A549 treated with CpdA at 1 μM for 4 hours (cell line): ENCODE measurements at places on chromosomes 5 and 9. TPM values are rescaled to one million over a fixed set of nuclear protein-coding genes. Genes with fewer than 3 reads are reported as not detected.

Gene BRINP1
- 0.13 to 0.22 TPM (median 0.14 TPM) in 5 replicates for total RNA-seq

Gene HDAC3
- 46.7 to 56.5 TPM (median 52.2 TPM) in 5 replicates for total RNA-seq

Gene PCDHGB3
- total RNA-seq, result 0.15 to 0.35 TPM (median 0.20 TPM) in 5 replicates

Gene TICAM2
- total RNA-seq, result 0.46 to 1.1 TPM (median 1.0 TPM) in 5 replicates

Gene HAPLN1
- total RNA-seq, result not detected in 5 replicates

Gene DOCK8
- 0.27 to 0.52 TPM (median 0.36 TPM) in 5 replicates for total RNA-seq

Gene PCSK5
- total RNA-seq, result 0.68 to 1.0 TPM (median 0.87 TPM) in 5 replicates

Gene SPATA31D4
- total RNA-seq, result not detected in 5 replicates

Gene NMRK1
- total RNA-seq, result 4.2 to 7.1 TPM (median 5.3 TPM) in 5 replicates

Gene LARP1
- 116 to 149 TPM (median 138 TPM) in 5 replicates for total RNA-seq

Gene SH2D3C
- 0.03 to 0.16 TPM (median 0.13 TPM) in 4 of 5 replicates, not detected in the other for total RNA-seq

Gene SEMA4D
- 4.3 to 6.3 TPM (median 5.2 TPM) in 5 replicates for total RNA-seq

Gene PCDHA11
- 0.12 to 0.43 TPM (median 0.18 TPM) in 5 replicates for total RNA-seq

Gene MLANA
- total RNA-seq, result not detected in 5 replicates

Gene STARD4
- 3.7 to 6.4 TPM (median 5.2 TPM) in 5 replicates for total RNA-seq

Gene SLC25A48
- total RNA-seq, result 0.13 to 0.17 TPM in 2 of 5 replicates, not detected in the others

Gene NUTM2G
- total RNA-seq, result not detected in 5 replicates

Gene ATP10B
- not detected in 5 replicates for total RNA-seq

Gene RNF224
- total RNA-seq, result 0.10 to 0.24 TPM (median 0.20 TPM) in 5 replicates

Gene RNF208
- total RNA-seq, result 1.1 to 2.4 TPM (median 1.9 TPM) in 5 replicates

Gene NEURL1B
- total RNA-seq, result 2.2 to 3.4 TPM (median 2.6 TPM) in 5 replicates

Gene OR1Q1
- 0.06 TPM in 1 of 5 replicates, not detected in the others for total RNA-seq

Gene SEC16A
- 58.8 to 69.2 TPM (median 63.2 TPM) in 5 replicates for total RNA-seq

Gene SLC45A2
- 0.07 to 0.16 TPM in 2 of 5 replicates, not detected in the others for total RNA-seq

Gene CCL27
- total RNA-seq, result 0.23 to 0.66 TPM (median 0.32 TPM) in 3 of 5 replicates, not detected in the others

Gene SLC34A1
- not detected in 5 replicates for total RNA-seq

Gene C9orf50
- total RNA-seq, result not detected in 5 replicates

Gene GALT
- total RNA-seq, result 15.3 to 21.3 TPM (median 18.6 TPM) in 5 replicates

Gene ACSL6
- total RNA-seq, result 0.06 to 0.24 TPM (median 0.17 TPM) in 4 of 5 replicates, not detected in the other

Gene GRIN1
- 0.31 to 1.0 TPM (median 0.38 TPM) in 5 replicates for total RNA-seq

Gene BTNL8
- total RNA-seq, result not detected in 5 replicates

Gene PCDHB11
- 0.06 to 0.14 TPM (median 0.09 TPM) in 5 replicates for total RNA-seq

Gene ANKRD18B
- total RNA-seq, result 5.6 to 8.6 TPM (median 7.2 TPM) in 5 replicates

Gene IDNK
- total RNA-seq, result 5.2 to 6.7 TPM (median 5.8 TPM) in 5 replicates

Gene DBH
- not detected in 5 replicates for total RNA-seq
